HFF-Myc (cell line): ENCODE measurements at places on chromosomes 16 and 17.
A peak's percentile ranks its signal among the peaks of the same experiment; 100 is the strongest.

GRCh38 chr17:9470171-9470570 lies 105.4 kb downstream of the STX8 start:
- DNase-seq = peak; percentile 15

DNA sequence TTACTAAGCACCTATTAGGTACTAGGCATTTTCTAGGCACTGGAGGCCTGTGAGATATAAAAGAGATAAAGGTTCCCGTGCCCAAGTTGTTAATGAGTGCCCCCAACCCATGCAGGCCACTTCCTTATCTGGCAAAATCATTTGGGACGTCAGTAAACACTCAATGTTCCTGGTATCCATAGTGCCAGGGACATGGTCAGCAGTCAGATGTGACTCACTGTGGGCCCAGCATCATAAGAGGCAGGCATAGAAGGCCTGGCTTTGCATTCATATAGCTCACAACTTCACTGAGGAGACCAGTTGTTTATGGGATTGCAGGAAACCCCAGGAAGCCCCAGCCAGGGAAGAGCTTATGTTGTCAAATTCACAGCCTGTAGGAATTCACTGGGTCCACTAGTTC lies 81.1 kb downstream of the MRC2 start:
- no peak for DNase-seq

GRCh38 chr17:50127697-50128361 lies 2.1 kb downstream of the SAMD14 start:
- no peak for DNase-seq

DNA sequence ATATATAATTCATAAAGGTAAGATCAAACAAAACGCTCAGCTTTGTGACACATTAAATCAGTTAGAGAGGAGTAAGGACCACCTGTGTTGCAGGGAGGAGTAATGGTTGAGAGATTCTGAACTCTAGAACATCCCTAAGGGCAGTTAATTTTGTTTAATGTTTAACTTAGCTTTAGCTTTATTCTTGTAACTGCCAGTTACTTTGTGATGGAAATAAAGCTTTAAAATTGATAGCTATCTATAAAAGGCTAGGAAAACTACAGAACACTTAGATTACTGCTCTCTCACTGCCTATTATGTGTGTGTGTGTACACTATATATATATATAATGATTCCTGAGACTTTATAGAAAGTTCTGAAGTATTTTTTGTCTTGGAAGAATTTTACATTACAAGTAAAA lies 37.8 kb downstream of the PTRH2 start:
- DNase-seq = no peak

- peak; percentile 67 for DNase-seq
Observed at GRCh38 chr16:10521681-10522274, 58.6 kb downstream of the EMP2 start.

DNA sequence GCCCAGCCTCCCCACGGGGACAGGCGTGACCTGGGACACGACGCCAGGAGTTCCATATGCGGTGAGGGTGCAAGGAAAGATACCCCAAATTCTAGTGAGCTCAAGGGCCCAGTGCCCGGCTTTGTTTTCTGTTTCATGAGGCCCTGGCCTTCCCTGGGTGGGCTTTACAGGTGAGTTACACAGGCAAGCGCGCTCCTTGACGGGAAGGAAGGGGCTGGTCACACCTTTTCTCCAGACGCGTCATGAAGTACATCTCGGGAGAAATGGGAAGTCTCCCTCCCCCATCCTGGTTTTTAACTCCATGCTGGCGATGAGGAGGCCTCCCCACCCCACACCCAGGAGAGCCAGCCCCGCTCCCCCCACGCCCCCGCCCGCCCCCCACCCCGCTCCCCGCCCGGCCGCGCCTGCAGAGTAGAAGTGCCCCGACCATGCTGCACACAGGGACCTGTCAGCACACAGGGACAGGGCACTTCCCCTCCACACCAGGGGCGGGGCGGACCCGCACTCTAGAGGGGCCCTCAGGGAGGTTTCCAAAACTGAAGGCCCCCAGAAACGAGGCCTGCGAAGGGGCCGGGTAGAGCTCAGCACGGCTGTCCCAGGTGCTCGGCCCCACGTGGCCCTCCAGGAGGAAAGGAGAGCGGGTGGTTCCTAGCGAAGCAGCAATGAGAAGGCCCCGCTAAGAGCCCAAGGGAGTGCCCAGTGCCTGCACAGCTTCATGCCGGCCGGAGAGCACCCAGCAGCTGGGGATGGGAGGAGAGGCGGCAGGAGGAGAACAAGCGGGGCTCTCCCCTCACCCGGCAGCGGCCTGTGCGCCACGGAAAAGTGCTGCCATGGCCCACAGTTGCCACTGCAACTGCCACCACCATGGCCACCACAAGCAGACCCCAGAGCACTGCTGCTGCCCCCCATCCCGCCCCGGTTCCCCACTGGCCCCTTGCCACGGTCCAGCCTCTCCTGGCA lies 7.7 kb downstream of the CYB561 start:
- DNase-seq = no peak

DNA sequence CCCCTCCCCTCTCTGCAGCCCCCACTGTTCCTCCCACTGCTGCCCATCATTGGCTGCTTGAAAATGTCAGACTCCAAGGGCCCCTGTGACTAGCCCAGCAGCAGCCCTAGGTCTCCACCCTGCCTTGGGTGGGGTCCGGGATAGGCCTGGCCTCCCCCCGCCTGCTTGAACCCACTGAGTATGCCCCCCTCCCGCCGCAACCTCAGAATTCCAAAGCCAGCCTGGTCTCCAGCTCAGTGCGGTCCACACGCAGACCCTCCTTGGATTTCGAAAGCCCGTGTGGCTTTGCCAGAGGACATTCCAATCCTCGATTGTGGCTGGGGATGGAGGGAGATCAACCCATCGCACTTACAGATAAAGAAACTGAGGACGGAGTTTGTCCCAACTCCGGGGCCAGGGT lies 6.4 kb downstream of the DPEP1 start:
- no peak for DNase-seq

- DNase-seq = no peak
Observed at GRCh38 chr16:71367241-71367976, 8.9 kb downstream of the CALB2 start.

DNA sequence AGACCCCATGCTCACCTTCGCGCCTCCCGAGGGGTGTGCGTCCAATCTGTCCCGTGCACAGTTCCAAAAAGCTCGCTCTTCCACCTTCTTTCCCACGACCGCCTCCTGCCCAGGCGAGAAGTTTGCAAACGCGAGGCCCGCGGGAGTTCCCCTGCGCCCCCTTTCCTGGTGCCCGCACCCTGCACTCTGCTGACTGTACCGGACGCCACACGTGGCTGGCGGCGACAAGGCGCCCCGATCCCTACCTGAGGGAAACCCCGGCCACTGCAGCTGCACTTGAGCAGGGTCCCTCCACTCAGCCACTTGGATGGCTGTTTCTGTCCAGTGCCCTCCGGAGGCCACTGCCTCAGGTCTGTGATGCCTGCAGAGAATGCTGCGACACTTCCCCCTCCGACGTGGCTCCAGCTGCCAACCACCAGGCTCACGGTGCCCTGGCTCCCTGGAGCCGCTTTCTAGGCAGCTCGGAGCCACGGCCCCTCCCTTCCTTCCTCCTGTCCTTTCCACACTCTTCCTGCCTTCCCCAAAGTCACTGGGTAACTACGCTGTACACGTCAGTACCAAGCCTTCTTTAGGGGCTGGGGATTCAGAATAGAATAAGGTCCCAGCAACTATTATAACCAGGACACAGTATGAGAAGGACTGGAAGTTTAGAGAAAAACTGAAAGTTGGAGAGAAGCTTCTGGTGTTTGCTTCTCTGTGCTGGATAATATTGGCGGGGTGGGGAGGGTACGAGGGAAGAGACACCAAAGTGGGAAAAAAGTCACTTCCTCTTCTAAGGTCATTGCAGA lies at the start of gene MLKL:
MLKL (minus strand) TSS at position 425 of the 788 bp plus-strand sequence. CDS start 5,105 bp downstream, outside the sequence.
- DNase-seq = no peak

GRCh38 chr17:34420254-34420766 lies 57.3 kb upstream of the CCL1 start:
- DNase-seq = peak; percentile 11

DNA sequence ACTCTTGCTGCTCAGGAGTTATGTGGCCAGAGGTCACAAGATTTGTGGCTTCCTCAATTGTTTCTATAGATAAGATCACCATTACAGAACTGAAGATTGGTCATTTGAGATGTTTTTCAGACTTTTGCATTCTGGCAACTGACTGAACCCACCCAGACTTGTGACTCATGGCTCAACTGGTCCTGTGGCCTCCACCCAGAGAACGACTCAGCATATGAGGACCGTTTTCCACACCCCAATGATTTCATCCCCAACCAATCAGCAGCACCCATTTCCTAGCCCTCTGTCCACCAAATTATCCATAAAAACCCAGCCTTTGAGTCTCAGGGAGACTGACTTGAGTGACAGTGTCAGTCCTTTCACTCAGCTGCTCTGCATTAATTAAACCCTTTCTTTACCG lies 143.2 kb upstream of the ASIC2 start:
- no peak for DNase-seq

- no peak for DNase-seq
Observed at GRCh38 chr16:16075488-16076422, 126.3 kb downstream of the ABCC1 start.

GRCh38 chr17:13346592-13346991 lies 255.1 kb downstream of the HS3ST3A1 start:
- DNase-seq = no peak

GRCh38 chr16:50684823-50685461 lies 3.8 kb upstream of the SNX20 start:
- DNase-seq = no peak

GRCh38 chr17:68981288-68981687 lies 26.1 kb upstream of the ABCA8 start:
- DNase-seq = peak; percentile 27

GRCh38 chr17:37135576-37135975 lies 186.8 kb downstream of the AATF start:
- no peak for DNase-seq

- DNase-seq = no peak
Observed at GRCh38 chr16:31331141-31331764, 23.7 kb upstream of the ITGAX start.

DNA sequence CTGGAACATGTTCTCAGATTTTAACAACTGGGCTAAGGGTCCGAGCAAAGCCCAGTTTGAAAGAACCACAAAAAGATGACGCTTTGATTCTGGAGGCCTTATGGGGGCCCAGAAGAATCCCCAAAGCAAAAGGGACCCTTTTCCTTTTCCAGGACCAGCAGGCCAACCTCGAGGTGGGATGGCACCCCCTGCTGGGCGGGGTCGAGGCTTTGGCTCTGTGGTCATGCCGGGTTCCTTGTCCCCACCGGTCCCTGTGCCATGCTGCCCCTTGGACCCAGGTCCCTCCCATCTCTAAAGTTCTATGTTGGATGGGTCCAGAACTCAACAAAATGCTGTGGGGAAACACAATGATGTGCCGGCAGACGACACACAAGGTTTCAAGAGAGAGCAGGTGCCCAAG lies 30.9 kb downstream of the TMEM204 start:
- DNase-seq = no peak

- DNase-seq = no peak
Observed at GRCh38 chr16:87930456-87930855, 5.9 kb downstream of the CA5A start.

DNA sequence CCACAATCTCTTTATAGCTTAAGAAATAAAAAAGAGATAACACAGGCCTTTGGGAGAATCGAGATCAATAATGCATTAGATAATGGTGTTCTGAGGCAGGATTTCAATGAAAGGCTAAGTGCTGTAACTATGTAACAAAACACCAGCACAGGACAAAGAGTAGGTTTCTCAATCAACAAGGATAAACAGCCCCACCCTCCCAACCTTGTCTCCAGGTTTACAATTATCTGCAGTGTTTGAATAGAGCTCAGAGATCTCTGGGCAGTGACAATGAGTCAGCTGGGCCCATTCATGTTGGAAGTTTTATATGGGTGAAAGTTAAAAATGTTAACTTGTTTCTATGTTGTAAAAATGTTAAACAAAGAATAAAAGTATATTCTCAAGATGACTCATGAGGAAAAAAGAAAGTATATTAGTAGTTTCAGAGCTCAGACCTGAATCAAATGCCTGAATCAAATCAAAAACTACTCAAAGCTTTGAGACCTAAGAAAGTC lies 17.0 kb upstream of the KRT20 start:
- no peak for DNase-seq

DNA sequence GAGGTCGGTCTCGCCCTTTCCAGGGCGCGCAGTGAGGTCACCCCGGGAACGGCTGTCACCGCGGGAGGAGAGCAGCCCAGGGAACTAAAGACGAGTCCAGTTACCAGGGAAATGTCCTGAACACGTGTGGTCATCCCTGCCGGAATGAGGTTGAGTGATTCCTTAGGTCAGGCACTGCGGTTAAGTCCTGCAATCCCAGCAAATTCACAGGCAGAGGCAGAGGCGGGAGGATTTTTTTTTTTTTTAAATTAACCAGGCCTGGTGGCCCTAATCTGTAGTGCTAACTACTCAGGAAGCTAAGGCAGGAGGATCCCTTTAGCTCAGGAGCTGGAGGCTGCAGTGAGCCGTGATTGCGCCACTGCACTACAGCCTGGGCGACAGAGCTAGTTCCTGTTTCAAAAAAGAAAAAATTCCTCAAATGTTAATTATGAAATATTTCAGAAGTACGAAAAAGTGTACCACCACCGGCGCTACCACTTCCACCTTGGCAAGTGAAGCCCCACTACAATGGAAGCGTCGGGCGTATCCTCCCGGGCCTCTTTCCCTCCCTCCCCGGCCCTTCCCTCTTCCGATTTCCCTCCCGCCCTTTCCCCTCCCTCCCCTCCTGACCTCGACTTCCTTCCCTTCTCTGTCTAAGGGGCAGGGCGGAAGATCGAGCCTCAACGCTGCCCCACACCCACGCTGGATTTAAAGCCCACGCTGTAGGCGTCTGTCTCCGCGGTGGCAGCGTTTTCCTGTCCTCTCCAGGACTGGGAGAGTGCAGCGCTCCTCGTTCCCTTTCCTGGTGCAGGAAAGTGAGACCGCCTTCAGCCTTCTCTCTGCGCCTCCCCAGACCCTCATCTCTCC lies 27.3 kb downstream of the SLFN11 start:
- no peak for DNase-seq

DNA sequence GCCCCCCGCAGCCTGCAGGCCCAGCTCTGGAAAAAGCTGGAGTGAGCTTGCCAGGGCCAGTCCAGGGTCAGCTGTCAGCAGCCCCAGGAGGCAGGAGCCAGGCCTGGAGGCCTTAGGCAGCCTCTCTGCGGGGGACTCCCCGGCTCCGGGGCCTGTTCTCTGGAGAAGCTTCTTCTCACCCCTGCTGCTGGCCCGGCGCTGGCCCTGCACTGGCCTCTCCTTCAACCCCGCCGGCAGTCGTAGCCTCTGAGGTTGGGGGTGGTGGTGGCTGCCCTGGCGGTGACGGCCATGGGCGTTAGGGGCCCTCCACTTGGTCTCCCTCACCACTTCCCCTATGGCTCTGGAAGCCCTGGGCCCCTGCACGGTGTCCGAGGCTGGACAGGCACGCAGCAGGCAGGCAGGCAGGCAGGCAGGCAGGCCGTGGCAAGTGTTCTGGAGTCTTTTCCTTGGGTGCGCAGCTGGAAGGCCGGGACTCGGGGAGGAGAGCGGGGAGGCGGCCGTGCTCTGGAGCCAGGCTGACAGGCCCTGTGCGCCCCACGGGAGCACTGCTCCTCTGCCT lies 2.1 kb downstream of the FOXF1 start:
- DNase-seq = no peak

DNA sequence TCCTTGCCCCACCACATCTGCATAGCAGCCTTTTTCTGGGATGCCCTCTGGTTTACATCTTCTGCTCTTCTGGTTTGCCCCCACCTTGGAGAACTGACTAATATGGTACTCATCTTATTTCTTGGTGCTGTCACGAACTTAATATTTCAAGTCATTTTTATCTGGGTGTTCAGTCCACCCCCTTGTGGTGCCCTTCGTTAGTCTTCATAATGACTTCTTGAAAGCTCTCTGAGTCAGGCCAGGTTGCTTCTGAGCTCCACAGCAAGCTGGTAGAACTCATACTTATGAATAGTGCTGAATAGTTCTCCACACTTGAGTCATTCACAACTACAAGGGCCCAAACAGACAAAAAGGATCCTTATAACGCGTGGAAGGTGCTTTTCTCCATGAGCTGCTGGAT lies 35.8 kb upstream of the TEKT3 start:
- peak; percentile 16 for DNase-seq
